Activated naive CD4-positive, alpha-beta T cell treated with Interleukin-2 at 50 U/mL for 16 hours (primary cell): ENCODE measurements at places on chromosomes 7 and 10.

DNA sequence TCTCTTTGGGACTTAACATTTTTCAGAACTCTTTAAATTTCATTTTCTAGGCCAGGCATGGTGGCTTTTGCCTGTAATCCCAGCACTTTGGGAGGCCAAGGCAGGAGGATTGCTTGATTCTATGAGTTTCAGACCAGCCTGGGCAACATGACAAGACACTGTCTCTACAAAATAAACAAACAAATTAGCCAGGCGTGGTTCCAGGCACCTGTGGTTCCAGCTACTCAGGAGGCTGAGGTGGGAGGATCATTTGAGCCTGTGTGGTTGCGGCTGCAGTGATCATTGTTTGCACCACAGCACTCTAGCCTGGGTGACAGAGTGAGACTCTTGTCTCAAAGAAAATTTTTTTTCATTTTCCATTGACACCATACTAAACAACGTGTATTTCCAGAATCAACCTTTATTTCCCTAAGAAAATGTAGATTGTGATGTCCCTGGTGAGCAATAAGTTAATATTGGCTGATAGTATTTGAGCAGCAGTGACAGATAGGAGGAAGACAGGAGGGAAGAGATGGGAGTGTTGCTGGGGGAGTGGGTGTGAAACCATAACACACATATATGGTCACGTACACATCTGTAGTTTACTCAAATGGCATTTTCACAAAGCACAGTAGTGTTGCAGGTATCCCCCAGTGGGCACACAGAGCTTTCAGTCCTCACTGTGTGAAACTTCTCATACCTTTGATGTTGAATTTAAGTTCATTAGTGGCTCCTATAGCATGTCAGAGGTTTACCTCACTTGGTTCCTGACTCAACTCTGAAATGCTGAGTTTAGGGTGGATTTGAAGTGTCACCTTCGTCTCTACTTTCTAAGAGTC lies 205.6 kb downstream of the AUTS2 start:
- DNase-seq, result no peak

- no peak for DNase-seq
These were observed 613.2 kb downstream of the SDK1 start for GRCh38 chr7:3914051-3914775.

DNA sequence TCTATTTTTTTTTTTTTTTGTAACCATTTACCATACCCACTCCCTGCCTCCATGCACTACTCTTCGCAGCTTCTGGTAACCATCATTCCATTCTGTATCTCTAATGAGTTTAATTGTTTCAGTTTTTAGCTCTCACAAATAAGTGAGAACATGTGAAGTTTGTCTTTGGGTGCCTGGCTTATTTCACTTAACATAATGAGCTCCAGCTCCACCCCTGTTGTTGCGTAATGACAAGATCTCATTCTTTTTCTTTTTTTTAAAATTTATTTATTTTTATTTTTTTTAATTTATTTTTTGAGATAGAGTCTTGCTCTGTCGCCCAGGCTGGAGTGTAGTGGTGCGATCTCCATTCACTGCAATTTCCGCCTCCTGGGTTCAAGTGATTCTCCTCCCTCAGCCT lies 142.3 kb upstream of the PCLO start:
- DNase-seq, result no peak

DNA sequence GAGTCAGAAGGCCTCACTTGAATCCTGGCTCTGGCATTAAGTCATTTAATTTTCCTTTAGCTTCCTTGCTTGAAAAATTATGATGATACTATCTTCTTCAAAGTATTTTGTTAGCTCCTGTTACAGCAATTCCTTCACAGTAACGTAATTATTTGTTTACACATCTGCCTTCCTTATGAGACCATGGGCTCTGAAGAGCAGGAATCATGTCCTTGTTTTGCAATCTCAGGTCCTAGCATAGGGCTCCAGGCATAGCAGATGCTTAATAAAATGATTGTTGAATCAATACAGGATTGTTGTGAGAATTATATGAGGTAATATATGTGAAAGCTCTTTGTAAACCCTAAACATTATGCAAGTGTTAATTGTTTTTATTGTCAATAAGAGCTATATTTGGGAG lies 25.5 kb downstream of the KLHDC10 start:
- DNase-seq, result no peak

DNA sequence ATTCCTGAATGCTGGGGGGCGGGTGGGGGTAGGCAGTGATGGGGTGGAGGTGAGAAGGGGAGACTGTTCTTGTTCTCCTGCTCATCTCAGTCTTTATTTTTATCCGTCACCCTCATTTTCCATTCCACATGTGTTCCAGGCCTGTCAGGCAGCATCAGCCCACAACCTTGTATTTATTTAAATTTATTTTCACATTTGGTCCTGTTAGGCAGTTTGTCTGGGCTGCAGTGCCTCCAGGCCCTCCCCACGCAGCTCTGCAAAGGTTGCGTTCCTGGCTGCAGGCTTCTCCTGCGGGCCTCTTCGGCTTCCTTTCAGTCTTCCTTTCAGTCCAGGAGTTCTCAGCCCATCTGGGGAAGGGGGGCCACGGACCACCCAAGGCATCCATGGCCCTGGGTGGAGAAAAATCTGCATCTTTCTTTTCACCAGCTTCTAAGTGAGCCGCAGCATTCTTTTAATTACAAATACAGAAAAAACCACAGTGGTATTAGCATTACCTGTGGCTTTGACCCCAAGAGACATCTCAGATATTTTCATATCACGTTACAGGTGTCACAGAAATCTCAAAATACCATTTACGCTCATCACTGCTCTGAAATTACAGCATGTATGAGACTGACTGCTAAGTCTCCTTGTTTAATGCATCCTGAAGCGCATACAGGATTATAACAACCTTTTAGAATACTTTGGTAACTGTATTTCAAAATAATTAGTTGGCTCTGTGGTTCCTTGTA lies 94.0 kb downstream of the C10orf105 start:
- DNase-seq, result no peak

DNA sequence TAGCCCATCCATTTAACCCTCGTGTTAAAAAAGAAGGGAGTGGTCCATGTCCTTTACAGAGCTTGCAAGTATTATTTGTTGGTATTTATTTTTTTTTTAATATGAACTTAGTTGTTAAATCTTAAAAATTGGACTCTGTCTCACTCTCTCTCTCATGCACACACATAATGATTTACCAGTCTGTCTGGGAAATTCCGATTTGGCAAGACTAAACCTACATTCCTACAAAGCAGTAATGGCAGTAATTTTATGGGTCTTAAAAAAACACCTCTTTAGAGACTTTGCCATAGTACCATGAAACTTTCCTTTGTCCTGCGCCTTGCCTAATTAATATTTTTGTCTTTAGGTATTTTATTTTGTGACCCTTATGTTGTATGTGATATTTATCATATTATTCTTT lies 239.5 kb upstream of the PPP1R3A start:
- DNase-seq, result no peak

GRCh38 chr7:34019301-34019790 lies 114.0 kb downstream of the BMPER start:
- no peak for DNase-seq

DNA sequence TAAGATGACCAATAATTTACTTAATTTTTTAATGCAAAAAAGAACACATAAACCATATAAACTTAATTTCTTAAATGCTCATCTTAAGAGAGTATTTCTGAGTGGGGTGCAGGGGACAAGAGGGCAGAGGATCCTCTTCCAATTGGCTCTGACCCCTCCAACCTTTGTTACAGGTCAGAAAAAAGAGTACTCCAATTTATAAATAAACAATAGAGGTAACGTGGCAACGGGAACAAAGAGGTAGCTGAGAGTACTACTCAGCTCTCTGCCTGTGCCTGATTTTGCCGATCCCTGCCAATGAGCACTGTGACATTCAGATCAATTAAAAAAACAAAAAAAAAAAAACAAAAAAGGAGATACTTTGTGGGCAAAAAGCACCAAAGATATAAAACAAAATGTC lies 307.9 kb downstream of the PARD3 start:
- no peak for DNase-seq

- DNase-seq, result no peak
These were observed 206.0 kb downstream of the CCDC3 start for GRCh38 chr10:12795315-12796110.

DNA sequence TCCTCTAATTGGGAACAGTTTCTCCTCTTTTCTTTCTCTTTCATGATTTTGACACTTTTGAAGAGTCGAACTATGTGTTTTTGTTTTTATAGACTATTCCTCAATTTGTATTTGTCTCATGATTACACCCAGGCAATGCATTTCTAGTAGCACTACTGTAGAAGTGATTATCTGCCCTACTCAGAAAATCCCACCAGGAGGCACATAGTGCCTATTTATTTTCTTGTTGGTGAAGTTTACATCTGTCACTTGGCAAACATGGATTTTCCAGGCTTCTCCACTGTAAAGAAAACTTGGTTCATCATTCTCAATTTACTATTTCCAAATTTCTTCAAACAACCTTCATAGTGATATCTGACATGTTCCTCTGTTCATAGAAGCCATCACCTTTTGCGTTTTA lies 893.9 kb downstream of the CCSER2 start:
- no peak for DNase-seq

DNA sequence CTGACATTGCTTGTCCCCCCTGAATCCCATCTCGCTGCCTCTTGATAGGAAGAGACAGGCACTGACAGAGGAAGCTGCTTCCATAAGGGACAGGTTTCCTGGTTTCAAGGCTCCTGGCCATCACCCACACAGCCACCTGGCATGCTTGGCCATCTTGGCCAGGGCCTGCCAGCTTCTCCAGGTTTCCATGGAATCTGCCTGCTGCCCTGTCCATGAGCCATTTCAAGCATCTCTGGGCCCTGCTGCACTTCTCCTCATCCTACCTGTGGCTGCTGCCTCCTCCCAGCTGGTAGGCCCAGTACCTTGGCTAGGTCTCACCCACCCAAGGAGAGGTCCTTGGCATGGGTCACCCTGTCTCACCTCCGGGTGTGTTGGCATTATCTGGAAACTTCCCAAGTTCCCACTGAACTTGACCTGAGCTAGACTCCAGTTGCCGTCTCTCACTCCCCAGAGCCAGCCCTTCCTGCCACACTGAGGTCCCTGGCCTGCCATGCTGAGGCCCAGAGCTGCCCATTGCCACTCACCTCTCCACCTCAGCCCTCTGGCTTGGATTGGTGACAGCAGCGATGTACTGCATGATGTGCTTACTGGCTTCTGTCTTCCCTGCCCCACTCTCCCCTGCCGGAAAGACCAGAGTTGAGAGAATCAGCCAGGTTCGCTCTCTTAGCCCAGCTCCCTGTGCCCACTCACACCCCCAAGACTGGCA lies 2.6 kb downstream of the MYO1G start:
- DNase-seq, result no peak

- no peak for DNase-seq
These were observed 1.0 kb upstream of the ZDHHC4 start for GRCh38 chr7:6576024-6576866.

- DNase-seq, result no peak
These were observed 32.4 kb downstream of the CTNNA3 start for GRCh38 chr10:67663449-67664087.

DNA sequence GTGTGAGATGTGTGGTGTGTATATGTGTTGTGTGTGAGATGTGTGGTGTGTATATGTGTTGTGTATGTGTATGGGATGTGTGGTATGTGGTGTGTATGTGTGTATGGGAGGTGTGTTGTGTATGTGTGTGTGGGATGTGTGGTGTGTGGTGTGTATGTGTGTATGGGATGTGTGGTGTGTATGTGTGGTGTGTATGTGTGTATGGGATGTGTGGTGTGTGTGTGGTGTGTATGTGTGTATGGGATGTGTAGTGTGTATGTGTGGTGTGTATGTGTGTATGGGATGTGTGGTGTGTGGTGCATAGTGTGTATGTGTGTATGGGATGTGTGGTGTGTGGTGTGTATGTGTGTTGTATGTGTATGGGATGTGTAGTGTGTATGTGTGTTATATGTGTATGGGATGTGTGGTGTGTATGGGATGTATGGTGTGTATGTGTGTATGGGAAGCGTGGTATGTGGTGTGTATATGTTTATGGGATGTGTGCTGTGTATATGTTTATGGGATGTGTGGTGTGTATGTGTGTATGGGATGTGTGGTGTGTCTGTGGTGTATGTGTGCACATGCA lies 30.8 kb downstream of the IKZF1 start:
- DNase-seq, result no peak

GRCh38 chr7:28296571-28297483 lies 115.5 kb upstream of the CREB5 start:
- peak; percentile 38 for DNase-seq

DNA sequence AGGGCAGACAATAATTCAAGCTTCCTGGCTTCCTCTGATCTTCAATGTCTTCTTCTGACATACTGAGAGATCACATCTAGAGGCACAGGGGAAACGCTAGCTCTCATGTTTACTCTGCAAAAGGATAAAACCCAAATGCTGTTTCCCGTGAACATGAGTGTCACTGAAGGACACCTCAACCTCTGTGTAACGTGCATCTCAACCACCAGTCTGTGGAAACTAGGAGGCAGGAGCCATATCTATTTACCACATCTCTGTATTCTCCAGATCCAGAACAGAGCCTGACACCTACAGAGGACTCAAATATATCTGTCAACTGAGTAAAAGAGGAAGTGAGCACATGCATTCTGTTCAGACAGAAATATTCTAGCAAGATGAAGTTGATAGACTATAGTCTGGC lies 140.3 kb upstream of the TARP start:
- no peak for DNase-seq

- no peak for DNase-seq
These were observed 71.8 kb upstream of the GSDME start for GRCh38 chr7:24828891-24829661.

DNA sequence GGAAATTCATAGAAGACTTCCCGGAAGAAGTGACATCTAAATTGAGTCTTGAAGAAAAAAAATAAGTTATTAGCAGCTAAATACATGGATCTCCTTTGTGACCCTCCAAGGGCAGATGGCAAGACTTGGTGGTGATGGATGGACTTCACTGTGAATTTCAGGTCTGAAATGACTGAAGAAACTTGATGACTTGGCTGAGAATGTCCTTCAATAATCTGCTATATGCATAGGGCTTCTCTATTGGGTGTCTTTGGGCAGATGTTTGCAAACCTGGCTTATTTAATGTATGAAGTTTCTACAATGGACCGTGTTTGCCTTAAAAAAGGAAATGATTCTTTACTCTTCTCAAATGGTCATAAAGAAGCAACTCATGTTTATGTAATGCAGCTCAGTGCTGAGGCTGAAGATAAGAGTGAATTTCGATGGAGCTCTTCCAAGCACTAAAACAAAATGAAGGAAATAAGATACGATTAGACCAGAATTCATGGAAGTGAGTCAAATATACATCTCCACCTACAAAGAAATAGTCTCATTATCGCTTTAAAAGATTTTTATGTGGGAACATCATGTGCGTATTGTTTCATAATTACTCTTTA lies 116.6 kb upstream of the WDR11 start:
- no peak for DNase-seq

DNA sequence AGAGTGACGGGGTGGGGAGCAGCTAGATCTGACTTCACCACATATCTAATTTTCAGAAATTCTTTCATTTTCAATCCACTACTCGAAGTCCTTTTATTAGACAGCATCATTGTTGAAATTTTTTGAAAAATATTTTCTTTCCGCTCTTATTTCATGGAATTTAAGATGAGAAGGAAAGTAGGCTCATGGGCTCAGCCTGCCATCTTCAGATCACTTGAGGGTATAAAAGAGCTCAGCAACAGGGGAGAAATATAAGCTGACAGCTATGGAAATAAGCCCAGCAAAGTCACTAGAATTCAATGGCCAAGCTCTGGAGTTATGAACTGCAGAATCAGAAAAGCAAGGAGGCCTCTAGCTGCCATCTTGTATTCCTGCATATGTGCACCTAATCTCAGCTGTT lies 389.1 kb downstream of the XPNPEP1 start:
- no peak for DNase-seq
